ENCODE measurements at places on chromosomes 1 and 21. TPM values are rescaled to one million over a fixed set of nuclear protein-coding genes. Genes with fewer than 3 reads are reported as not detected.
A peak's percentile ranks its signal among the peaks of the same experiment; 100 is the strongest.

GRCh38 chr1:64514197-64514765, 44.4 kb downstream of the CACHD1 start:
- H3K4me1 ChIP-seq = peaks cover 65% of the 10 kb centered on the region
- H3K4me3 ChIP-seq = no peak overlapping the region
- DNase-seq = no peak
- H3K36me3 ChIP-seq = no peaks in the 10 kb centered on the region

DNA sequence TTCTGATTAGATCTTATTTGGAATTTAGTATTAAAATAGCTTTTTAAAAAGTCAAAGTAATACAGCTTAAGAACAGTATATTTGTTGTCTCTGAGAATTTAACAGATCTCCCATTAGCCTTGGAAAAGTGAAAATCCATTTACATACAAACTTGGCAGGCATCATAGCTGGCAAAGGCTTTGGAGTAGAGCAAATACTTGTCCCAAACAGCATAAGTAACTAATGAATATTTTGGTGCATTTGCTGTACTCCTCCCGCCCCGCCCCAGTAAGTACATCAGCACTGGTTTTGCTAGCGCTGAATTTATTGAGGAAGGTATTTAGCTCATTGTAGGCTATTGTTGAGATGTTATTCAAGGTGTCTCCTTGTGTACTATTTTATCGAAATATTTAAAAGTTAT, 417.7 kb upstream of the KAZN start:
- H3K27me3 ChIP-seq = no peaks in the 10 kb centered on the region
- H3K36me3 ChIP-seq = no peaks in the 10 kb centered on the region
- no peak overlapping the region for H3K4me3 ChIP-seq

DNA sequence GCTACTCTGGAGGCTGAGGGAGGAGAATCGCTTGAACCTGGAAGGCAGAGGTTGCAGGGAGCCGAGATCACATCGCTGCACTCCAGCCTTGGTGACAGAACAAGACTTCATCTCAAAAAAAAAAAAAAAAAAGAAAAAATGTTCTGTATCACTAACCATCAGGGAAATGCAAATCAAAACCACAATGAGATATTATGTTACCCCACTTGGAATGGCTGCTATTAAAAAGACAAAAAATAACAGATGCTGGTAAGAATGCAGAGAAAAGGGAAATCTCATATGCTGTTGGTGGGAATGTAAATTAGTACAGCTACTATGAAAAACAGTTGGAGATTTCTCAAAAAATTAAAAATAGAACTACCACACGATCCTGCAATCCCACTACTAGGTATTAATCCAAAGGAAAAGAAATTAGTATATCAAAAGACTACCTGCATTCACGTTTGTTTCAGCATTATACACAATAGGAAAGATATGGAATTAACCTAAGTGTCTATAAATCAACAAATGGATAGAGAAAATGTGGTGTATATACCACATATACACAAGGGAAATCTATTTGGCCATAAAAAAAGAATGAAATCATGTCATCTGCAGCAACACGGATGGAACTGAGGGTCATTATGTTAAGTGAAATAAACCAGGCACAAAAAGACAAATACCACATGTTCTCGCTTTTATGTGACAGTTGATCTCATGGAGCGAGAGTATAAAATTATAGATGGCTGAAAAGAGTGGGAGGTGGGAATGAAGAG, 62.6 kb downstream of the ABL2 start:
- H3K4me1 ChIP-seq = no peaks in the 10 kb centered on the region
- DNase-seq = no peak
- no peaks in the 10 kb centered on the region for H3K36me3 ChIP-seq
- H3K27ac ChIP-seq = no peak overlapping the region
- H3K27me3 ChIP-seq = no peaks in the 10 kb centered on the region

The RIMS3 gene
- total RNA-seq = 5.4 TPM

The KCNJ15 gene
- 0.97 TPM for total RNA-seq

The ESRRG gene
- 3.8 TPM for total RNA-seq

The BRWD1 gene
- 43.8 TPM for total RNA-seq

DNA sequence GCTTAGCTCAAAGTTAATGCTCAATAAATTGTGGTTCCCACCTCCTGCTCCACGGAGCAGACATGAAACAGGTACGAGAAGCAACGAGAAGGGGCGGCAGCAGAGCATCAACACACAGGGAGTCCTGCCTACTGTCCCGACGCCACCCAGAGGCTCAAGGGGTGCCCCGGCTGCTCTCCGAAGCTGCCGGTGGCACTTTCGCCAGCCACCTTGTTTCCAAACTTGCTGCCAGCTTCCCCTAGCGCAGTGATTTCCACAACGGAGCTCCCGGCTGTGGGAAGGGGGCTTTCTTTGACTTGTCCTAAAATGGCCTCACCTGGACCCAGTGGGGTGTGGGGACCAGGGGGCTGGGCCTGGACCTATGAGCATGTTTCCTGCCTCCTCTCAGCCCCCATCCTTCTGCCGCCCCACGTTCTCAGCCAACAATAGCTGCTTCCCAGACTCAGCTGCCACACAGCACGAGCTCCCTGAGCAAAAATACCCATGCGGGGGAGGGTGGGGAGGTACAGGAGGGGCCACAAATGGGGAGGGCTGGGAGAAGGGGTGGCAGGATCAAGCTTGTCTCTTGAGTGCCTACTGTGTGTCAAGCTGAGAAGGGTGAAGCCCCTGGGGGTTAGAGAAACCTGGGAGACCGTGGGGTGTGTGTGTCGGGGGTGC, 35.6 kb upstream of the ECE1 start:
- H3K27me3 ChIP-seq = peaks cover 12% of the 10 kb centered on the region
- H3K4me3 ChIP-seq = no peak overlapping the region
- peak overlapping the region; percentile 78 for H3K27ac ChIP-seq
- no peak for DNase-seq
- H3K36me3 ChIP-seq = peaks cover 7% of the 10 kb centered on the region
- H3K4me1 ChIP-seq = peaks cover 86% of the 10 kb centered on the region

The PKLR gene
- not detected for total RNA-seq

DNA sequence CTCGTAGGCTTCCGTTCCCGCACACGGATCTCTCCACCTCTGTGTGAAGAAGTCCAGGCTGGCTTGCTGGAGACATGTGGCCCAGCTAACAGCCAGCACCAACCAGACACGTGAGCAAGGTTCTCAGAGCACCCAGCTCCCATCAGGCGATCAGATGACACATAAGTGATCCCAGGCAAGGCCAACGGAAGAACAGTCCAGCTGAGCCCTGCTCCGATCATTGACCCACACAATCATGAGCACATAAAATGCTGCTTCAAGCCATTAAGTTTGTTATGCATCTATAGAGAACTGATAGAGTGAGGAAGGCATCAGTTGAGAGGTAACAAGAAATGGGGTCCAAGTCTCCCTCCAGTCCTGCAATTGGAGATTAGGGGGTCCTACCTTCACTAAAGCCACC, 15.4 kb downstream of the C1orf198 start:
- peaks cover 10% of the 10 kb centered on the region for H3K27me3 ChIP-seq
- H3K27ac ChIP-seq = no peak overlapping the region
- DNase-seq = no peak
- H3K4me3 ChIP-seq = peak overlapping the region; percentile 3
- peaks cover 19% of the 10 kb centered on the region for H3K36me3 ChIP-seq
- H3K4me1 ChIP-seq = peaks cover 14% of the 10 kb centered on the region

GRCh38 chr1:156268336-156268735, 14.3 kb downstream of the SMG5 start:
- H3K27me3 ChIP-seq = no peaks in the 10 kb centered on the region
- H3K27ac ChIP-seq = no peak overlapping the region
- no peaks in the 10 kb centered on the region for H3K4me1 ChIP-seq
